ENCODE measurements at places on chromosomes 2 and 18. TPM values are rescaled to one million over a fixed set of nuclear protein-coding genes. Genes with fewer than 3 reads are reported as not detected.

Gene ZCCHC2
- total RNA-seq: 31.8 TPM

DNA sequence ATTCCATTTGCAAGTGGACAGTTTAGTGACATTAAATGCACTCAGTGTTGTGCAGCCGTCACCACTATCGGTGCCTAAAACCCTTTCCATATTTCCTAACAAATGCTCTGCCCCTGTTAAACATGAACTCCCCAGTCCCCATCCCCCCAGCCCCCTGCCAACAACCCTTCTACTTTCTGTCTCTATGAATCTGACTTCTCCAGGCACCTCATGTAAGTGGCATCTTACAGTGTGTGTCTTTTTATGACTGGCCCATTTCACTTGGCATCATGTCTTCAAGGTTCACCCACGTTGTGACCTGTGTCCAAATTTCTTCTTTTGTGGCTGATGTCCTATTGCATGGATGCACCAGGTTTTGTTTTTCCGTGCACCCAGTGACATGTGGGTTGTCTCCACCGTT is 140.9 kb upstream of the GPC1 start:
- DNase-seq: no peak

Gene SCN7A
- 16.5 TPM for total RNA-seq

Gene CHST9
- not detected for total RNA-seq

DNA sequence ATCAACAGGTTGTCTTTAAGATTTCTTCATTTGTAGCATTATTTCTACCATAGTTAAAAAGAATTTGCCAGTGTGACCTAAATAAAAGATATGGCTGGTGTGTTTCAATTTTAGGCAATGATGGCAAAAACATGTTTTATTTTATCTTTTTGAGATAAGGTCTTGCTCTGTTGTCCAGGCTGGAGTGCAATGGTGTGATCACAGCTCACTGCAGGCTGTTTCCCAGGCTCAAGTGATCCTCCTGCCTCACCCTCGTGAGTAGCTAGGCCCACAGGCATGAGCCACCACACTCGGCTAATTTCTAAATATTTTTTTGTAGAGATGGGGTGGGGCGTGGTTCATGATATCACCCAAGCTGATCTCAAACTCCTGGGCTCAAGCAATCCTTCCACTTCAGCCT is 47.0 kb upstream of the COBLL1 start:
- DNase-seq: no peak

Gene CIB4
- total RNA-seq: not detected

All from gastrocnemius medialis (tissue), 4 donors.